T-helper 2 cell treated with Interferon-gamma antibody and Interleukin-4, amounts not matched to agents 100 ng/mL and 5 ng/mL, for 36 hours (primary cell): ENCODE measurements at places on chromosomes 16 and 17. TPM values are rescaled to one million over a fixed set of nuclear protein-coding genes. Genes with fewer than 3 reads are reported as not detected.

DLX3 gene
- not detected in 2 replicates for total RNA-seq

ZG16 gene
- total RNA-seq: not detected in 2 replicates

SULT1A2 gene
- 0.30 and 0.45 TPM in 2 replicates for total RNA-seq

ZBTB4 gene
- 21.6 and 22.3 TPM in 2 replicates for total RNA-seq

ADAP2 gene
- total RNA-seq: 0.91 and 1.3 TPM in 2 replicates
